ENCODE measurements at places on chromosomes 3 and 15.

DNA sequence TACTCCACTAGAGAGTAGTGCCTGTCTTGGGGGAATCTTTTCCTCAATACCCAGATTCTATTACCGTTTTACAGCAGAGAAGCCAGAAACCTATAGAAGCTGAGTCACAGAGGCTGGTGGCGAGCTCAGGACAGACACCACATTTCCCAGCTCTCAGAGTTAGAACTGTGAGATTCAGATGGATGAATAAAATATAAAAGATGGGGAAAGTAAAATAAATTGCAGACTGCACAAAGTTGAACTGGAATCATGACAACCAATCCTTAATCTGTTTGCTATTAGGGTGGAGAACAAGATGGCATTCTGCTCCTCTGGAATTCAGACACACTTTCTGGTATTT, 40.5 kb upstream of the CMSS1 start:
- DNase-seq: no peak

GRCh38 chr3:155015776-155016436, 64.2 kb upstream of the MME start:
- DNase-seq: no peak

DNA sequence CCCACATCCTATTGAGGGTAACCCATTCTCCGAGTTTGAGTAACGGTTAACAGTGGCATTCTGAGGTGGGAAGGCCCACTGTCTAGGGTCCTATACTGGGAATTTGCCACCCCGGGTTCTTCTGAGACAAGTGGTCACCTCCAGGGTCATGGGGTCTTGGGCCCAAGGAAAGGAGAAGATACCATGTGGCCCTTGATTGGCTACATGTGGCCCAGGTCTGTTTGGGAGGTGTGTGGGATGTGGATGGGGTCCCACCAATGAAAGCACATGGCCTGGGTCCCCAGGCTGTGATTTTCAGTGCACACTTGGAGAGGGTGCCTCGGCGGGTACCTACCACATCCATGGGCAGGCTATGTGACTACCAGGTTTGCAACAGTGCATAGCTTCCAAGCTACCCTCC, 214.4 kb downstream of the UBE3A start:
- DNase-seq: no peak

- no peak for DNase-seq
These were observed 569 bp downstream of the TMEM266 start for GRCh38 chr15:76060118-76060989.

DNA sequence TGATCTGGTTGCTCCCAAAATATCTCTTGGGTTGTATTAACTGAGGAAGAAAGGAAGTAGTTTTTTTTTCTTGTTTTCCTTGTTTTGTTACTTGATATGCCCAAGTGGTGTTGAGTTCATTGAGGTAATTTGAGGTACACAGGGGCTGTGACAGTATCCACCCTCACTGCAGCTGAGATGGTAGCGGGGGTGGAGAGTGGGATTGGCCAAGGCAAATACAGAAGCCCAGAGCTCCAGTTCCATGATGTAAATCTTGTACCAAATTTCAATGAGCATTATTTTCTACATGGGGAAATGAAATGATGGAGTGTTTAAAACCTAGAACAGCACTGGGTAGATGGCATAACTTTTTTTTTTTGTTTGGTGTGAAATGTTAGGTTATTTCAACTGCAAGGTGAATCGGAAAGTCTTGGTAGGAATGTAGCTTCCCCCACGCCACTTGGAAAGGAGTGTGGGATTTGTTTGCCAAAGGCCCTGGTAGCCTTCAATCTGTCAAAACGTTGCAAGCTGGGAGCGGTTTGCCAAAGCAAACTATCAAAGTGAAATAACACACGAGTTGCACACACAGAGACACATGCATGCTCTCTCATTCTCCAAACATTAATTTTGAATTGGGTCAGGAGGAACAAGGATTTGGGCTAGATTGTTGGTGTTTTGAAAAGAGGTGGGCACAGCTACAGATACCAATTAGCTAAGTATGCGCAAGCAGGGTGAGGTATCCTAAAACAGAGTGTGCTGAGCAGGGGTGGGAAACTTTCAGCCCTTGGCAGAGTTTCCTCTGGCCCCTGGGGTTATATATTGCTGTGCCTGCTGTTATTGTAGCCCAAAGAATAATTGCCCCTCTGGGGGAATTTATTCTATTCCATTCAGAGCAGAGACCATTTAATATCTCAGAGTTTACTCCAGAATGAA, 34.6 kb downstream of the THSD4 start:
- DNase-seq: no peak

GRCh38 chr3:44415421-44415820, 62.0 kb downstream of the ZNF445 start:
- no peak for DNase-seq

- DNase-seq: no peak
These were observed 54.6 kb upstream of the TOP2B start for GRCh38 chr3:25719321-25719720.

Data from head of caudate nucleus (tissue), 42 donors.